ENCODE measurements at places on chromosomes 7 and 10.

DNA sequence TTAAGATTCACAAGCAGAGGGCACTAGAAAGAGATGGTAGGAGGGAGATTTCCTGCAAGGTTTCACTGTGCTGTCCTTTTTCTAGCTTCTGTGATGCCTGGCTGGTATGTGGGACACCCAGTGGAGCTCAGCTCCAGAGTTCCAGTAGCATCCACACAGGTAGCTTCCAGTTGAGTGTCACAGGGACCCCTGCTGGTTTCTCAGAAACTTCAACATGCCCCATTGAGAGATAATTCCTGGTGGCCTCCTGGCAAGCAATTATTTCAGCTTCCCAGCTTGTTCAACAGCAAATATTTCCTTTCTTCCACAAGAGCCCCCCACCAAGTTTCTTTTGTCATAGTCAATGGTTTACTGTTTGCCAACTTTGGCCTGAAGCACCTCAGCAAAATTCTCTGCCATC lies 858.7 kb downstream of the REEP3 start:
- DNase-seq, result no peak

GRCh38 chr10:36677431-36677768 lies 448.0 kb upstream of the ANKRD30A start:
- no peak for DNase-seq

DNA sequence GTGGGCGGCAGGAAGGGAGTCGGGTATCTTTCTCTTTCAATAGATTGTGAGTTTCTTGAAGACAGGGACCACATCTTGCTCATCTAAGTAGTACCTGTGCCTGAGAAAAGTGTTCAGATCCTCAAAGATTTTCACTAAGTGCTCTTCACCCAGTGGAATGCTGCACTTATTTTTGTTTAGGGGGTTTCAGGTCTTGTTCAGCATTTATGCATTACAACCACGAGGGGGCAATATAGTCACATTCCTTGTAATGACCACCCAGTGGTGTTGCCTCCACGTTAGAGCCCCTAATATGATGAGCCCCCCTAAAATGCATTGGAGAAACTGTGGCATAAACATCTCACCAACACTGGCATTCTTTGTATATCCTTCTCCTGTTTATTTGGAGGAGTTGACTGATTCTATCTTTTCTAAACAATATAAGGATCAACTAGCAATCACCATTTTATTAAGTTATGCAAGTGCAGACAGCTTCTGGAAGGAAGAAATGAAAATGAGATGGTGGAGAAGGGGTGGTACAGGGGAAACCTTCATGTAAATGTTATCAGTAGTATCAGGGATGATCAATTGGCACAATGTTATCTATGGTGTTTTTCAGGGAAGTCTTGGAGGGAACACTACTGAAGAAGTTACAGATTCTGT lies 3.1 kb upstream of the PAPSS2 start:
- peak; percentile 82 for DNase-seq

DNA sequence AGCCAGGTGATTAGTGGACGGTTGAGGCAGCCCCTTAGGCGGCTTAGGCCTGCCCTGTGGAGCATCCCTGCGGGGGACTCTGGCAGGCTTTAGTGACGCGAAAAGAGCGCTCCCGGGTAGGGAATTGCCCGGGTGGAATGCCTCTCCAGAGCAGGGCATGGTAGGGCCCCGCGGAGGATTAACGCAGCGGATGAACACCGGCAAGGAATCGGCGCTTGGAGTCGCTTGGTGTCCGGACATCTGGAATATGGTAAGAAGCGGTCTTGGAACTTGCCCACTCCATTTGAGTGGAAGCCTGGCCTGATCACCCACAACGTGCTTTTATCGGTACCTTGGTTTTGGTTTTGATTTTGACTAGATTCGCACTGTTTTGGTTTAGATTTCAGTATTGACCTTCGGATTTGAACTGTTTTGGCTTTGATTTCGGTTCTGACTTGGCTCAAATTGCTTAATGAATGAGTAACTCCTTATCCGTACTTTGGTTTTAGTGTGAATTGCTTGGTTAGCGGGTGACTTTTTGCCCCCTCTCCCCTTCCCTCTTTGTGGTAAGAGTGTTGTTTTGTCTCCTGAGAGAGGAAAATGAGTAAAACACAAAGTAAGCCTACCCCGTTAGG lies 24.2 kb upstream of the CHST3 start:
- DNase-seq, result no peak

DNA sequence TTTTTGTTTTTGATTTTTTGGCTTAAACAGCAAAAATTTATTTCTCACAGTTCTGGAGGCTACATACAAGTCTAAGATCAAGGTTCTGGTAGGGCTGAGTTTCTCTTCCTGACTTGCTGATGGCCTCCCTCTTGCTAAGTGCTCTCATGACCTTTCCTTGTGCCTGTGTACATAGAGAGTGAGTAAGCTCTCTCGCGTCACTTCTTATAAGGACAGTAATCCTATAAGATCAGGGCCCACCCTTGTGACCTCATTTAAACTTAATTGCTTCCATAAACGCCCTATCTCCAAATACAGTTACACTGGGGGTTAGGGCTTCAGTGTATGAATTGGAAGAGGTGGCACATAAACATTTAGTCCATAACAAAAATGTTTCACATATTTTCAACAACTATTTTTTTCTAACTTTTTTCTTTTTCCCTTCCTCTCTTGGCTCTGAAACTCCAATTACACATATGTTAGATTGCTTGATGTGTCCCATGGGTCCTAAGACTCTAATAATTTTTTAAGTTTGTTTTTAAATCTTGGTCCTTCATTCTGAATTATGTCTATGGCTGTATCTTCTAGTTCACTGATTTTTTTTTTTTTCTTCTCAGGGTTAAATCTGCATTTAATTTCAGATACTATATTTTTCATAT lies 149.8 kb downstream of the HBP1 start:
- DNase-seq, result peak; percentile 15

DNA sequence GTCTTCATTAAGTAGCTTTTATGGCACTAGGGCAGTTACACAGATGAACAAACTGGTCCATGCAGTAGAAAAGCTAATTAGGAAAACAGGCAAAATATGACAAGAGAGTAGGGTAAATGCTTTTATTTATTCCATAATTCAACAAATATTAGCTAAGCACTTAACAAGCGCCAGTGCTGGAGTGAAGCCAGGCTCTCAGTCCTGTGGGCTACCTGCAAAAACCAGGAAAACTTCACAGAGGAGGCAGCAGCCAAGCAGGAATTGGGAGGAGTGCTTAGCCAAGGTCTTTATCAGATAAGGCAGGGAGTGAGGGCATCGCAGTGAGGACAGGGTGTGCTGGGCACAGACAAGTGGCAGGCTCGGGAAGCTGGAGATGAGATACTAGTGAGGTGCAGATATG lies 4.9 kb upstream of the KAT6B start:
- DNase-seq, result no peak

- peak; percentile 96 for DNase-seq
These were observed 123.4 kb downstream of the NEURL1 start for GRCh38 chr10:103616705-103617601.

- DNase-seq, result no peak
These were observed 517.8 kb upstream of the CELF2 start for GRCh38 chr10:10499839-10500238.

DNA sequence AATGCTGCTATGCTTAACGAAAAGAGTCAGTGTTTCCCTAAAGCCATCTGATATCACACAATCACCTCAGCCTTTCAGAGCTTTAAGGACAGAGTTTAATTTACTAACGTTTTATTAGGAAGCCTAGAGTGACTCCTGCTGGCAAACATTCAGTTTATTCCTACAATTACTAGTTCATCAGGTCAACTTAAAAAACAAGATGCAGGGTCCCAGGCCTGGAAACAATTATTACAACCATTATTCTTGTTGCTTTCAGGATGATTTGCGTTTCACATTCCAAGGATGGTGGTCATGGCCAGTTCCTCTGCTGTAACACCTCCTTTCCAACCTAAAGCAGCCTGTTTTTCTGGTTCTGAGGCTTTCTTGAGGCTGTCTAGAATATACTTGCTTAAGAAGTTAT lies 1.5 kb upstream of the FAM53B start:
- peak; percentile 57 for DNase-seq

GRCh38 chr10:120262857-120263547 lies 194.0 kb upstream of the PLPP4 start:
- no peak for DNase-seq

DNA sequence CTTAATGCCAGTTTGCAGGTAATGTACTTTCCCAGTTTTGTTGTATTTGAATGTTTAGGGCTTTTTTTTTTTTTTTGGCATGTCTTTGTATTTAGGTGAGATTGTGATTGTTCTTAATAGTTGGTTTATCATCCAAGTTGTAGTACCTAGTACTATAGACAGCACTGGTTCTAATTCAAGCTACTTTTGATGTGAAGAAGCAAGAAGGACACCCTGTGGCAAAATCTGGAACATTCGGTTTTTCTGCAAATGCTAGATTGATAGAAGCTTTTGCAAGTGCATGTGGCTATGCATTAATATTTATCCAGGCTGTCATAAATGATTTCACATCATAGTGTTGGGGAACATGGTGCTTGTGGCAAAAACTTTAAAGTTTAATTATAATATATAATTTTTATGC lies 248.9 kb downstream of the FOXP2 start:
- DNase-seq, result peak; percentile 65

- DNase-seq, result no peak
These were observed 13.4 kb upstream of the RASSF4 start for GRCh38 chr10:44946205-44946604.

- DNase-seq, result no peak
These were observed 9.3 kb downstream of the TBATA start for GRCh38 chr10:70775679-70776454.

- no peak for DNase-seq
These were observed 60.3 kb upstream of the PLXNA4 start for GRCh38 chr7:132636581-132636980.

- no peak for DNase-seq
These were observed 26.9 kb downstream of the ENKUR start for GRCh38 chr10:24988831-24989640.
